ENCODE measurements at places on chromosomes 6 and 20.

GRCh38 chr20:51400051-51400926 is 142.2 kb downstream of the NFATC2 start:
- DNase-seq, result no peak

GRCh38 chr6:105317607-105318533 is 85.0 kb downstream of the PREP start:
- no peak for DNase-seq

GRCh38 chr6:130742131-130742681 is 85.0 kb upstream of the SMLR1 start:
- DNase-seq, result no peak

GRCh38 chr6:98325366-98325765 is 509.0 kb upstream of the POU3F2 start:
- DNase-seq, result no peak

DNA sequence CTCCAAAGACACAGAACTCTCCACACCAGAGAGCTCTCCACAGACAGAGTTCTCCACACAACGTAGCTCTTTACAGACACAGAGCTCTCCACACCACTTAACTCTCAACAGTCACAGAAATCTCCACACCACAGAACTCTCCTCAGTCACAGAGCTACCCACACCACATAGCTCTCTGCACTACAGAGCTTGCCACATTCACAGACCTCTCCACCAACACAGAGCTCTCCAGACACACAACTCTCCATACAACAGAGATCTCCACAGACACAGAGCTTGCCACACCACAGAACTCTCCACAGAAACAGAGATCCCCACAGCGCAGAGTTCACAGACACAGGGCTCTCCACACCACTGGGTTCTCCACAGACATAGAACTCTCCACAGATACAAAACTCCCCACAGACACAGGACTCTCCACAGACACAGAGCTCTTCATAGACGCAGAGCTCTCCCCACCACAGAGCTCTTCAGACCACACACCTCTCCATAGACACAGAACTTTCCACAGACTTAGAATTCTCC is 52.5 kb downstream of the ERMARD start:
- no peak for DNase-seq

DNA sequence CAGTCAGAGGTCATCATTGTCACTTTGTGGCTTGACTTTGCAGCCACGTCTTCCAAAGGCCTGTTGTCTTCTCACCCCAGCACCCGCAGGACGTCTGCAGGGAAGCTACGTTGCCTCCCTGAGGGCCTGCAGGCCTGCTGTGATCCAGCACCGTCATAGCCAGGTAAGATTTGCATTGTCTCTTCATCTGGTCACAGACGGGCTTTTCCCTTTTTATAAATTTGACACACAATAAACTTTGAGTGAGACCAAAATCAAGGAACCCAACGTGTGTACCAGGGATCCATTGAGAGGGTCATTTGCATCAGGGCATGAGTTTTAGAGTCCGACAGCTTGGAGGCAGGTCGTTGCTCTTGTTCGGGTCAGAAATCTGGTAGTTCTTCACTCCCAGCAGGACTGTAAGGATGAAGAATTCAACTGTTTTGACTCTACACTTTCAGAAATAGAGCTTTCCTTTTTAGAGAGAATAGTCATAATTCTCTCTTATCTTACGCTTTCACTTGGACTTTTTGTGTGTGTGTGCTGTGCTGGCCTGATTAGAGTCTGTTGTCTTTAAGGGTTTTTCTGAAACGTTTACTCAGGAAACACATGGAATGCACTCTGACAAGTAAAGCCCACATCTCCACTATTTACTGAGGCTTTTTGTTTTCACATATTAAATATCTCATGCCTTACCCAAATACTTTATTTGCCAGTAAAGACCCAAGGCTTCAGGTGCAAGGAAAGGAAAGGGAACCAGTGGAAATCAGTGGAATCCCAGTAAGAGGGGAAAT is 177.2 kb upstream of the TAB2 start:
- no peak for DNase-seq

- DNase-seq, result no peak
Measured at GRCh38 chr20:38930242-38930569, 4.0 kb downstream of the FAM83D start.

DNA sequence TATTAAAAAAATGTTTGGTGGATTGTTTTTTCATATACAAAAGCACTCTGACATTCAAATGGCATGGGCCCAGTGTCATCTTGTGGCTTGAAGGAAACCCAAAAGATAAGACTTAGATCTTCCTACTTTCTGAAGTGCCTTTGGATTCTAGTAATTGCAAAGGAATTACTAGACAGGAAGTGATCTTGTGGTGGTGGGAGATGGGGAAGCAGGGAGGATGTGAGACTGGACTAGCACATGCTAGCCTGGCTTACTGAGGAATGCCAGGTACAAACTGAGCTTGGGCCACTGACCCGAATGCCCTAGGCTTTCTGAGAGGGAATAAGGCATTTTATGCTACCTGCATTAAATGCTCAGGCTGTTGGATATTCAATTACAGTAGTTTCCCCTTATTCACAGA is 59.0 kb downstream of the AFG1L start:
- DNase-seq, result no peak

- DNase-seq, result no peak
Measured at GRCh38 chr6:100614386-100614785, 149.7 kb upstream of the SIM1 start.

GRCh38 chr6:127115084-127115655 is 3.3 kb upstream of the RSPO3 start:
- no peak for DNase-seq

DNA sequence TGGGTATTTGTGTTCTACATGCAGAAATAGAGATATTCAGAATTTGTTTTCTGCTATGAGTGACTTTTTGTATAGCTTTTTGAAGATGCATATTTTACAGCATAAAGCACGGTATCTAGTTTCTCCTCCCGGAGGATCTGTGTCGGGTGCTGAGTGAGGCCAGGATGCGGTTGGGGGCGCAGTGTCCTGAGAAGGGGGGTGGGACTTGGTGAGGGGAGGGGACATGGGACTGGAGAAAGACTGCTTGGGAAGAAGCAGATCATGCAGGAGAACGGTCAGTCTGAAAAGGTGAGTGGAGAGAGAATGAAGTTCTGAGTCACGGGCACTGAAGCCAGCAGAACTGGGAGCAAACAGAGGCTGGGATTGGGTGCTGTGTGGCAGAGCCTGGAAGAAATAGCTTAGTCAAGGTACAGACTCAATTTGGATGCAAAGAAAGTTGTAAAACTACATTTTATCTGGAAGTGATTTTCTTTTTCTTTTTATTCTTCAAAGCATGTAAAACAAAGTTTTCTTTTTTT is 44.0 kb downstream of the STX11 start:
- no peak for DNase-seq

- no peak for DNase-seq
Measured at GRCh38 chr6:142444376-142444775, 142.6 kb downstream of the ADGRG6 start.

GRCh38 chr6:159831373-159831679 is 31.2 kb downstream of the PNLDC1 start:
- no peak for DNase-seq

GRCh38 chr6:169803271-169803811 is 51.9 kb downstream of the ERMARD start:
- no peak for DNase-seq

DNA sequence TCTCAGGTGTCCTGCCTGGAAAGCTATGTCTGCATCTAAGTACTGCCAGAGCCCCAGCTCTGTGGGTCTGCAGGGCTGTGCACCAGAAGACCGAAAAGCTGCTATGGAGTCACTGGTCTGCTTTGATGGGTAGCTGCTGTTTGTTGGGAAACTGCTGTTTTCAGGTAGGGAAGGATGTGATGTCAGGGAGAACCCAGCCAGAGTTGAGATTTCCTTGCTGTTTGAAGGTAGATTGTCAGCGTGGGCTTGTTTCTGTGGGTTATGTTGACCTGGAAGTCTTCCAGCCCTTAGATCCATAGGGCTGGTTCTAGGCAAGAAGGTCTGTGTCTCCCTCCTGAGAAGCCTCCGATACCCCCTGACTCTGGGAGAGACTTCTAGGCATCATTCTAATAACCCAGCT is 12.2 kb upstream of the SHLD1 start:
- no peak for DNase-seq

DNA sequence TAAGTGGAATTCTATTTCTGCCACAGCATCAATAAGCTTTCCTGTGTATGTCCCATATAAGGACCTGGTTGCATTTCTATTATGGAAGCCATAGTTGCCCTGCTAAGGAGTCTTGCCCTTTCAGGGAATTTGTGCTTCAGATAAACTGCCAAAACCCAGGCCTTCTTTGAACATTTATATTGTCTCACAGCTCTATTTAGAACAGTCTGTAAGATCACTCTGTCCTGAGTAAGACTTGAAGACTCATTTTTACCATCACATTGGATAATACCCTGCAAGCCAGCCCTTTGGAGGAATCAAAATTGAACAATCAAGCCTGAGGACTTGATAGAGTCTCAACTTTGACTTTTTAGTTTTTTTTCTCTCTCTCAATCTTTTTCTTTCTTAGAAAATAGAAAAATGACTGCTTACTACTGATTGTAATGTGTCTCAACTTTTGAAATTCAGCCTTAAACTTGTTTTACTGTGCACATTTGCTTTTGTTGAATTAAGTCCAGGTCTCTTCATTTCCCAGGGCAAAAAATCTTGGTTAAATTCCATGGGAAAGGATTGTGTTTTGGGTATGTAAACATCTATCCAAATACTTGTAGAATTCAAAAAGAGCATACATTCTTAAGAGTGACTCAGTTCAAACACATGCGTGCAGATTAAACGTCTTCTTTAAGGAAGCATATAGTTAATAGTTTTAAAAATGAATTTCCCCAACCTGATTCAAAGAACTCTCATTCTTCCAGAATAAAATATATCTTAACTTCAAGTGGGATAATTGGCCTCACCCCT is 91.2 kb downstream of the PLCB1 start:
- no peak for DNase-seq

DNA sequence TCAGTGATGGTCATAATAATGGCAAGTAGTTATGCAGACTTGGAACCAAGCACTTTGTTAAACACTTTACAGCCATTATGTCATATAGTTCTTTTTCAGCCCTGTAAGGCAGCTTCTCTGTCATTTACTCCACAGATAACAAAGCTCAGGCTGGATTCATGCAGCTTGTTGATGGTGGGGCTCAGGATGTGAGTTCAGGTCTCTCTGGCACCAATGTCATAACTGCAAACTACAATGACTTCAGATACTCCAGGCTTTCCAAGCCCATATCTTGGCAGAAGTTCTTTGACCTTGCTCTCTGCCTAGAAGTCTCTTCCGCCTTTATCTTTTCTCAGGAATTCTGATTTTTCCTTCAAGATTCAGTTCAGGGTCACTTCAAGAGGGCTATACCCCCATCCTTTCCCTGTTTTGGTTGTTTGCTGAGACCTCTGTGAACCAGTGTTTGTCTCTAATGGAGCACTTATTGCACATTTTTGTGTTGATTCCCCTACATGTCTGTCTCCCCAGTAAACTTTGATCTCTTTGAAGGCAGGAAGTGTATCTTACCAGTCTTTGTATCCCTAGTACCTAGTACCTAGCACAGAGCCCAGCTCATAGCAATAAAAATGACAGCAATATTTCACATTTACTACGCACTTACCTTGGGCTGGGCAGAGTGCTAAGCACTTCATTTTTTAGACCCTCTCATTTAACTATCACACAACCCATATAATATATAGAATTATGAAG is 19.7 kb upstream of the EFHC1 start:
- DNase-seq, result no peak
